T-helper 17 cell (primary cell): ENCODE measurements at places on chromosomes 6 and 20. TPM values are rescaled to one million over a fixed set of nuclear protein-coding genes. Genes with fewer than 3 reads are reported as not detected.

GRCh38 chr20:57505979-57506378, 19.0 kb downstream of the CTCFL start:
- DNase-seq: no peak

DNA sequence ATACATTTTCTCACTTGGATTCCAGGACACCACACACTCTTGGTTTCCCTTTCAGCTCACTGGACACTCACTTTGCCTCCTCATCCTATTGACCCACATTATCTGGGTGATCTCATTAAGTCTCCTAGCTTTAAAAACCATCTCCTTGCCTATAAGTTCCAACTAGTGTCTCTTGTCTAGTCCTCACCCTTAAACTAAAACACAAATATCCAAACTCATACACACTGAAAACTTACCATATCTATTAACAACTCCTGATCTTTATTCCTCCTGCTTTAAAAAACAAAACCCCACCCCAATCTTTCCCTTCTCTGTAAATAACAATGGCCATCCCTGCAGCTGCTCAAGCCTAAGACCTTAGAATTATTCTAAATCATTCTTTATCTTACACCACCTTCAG, 3.5 kb upstream of the SMIM28 start:
- DNase-seq: no peak

GRCh38 chr6:21382821-21383449, 210.6 kb upstream of the SOX4 start:
- no peak for DNase-seq

DNA sequence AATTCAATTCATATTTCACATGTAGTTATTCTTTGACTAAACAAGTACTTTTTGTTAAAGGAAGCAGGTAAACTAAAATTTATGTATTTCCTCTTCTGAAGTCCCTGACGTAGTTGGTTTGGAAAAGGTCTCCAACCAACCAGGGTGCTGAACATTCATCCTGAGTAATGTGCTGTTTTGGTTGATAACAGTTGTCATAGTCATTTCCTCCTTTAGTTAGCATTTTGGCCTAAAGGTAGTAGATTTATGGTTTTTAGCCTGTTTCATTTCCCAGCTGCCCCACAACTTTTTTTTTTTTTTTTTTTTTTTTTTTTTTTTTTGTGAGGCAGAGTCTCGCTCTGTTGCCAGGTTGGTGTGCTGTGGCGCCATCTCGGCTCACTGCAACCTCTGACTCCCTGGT, 382.8 kb upstream of the FLRT3 start:
- DNase-seq: no peak

The MEP1A gene
- not detected for total RNA-seq

The FAM8A1 gene
- total RNA-seq: 15.8 TPM

DNA sequence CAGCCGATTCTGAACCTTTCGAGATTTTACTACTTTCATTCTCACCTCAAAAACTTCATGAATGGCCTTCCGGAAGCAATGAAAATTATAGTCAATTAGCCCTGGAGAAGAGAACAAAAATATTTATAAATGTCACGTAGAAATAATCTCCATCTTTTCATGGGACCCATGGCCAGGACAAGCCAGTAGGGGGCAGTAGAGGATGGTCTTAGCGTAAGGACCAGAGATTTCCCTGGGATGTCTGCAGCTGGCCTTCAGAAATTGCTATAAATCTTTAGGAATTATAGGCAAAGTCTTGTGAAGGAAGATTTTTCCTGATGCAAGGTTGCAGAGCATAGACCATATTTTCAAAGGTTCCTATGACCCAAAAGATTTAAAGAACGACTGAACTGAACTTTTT, 15.6 kb upstream of the UBE2J1 start:
- DNase-seq: peak; percentile 25

GRCh38 chr20:2911200-2911599, 37.9 kb downstream of the PTPRA start:
- no peak for DNase-seq

The ESR1 gene
- 2.4 TPM for total RNA-seq
